Stimulated activated CD4-positive, alpha-beta T cell treated with anti-CD3 and anti-CD28 coated beads, TNF-alpha, amount 100 ng/mL, for 4 hours (primary cell): ENCODE measurements at places on chromosomes 4 and X.

- DNase-seq: no peak
Observed at GRCh38 chr4:42586775-42587174, 70.1 kb downstream of the ATP8A1 start.

DNA sequence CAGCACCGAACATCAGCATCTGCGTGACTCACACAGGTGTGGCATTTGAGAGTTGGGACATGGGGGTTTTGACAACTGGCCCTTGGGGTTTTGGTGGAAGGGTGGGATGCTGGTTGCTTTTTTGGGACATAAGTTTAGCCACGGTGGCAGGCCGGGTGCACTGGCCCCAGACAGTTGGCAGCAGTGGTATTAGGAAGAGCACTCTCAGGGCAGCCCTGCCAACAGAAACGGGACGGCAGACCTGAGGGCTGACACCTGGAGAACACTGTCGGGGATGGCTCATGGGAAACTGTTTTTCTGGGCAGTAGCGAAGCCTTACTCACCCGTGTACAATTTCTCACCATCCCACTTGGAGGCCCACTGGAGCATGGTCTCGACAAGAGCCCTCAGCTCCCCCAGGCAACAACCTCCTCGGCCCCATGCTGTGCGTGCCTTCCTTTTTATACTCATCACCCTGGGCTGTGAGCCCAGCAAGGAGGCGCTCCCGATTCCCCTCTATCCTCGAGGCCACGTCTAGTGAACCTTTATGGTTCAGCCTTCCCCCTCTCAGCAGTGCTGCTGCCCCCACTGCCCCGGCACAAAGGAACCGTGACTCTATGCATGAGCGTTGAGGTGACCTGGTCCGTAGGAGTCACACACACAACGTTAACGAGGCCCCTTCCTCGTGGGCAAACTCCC lies 30.6 kb downstream of the WDR1 start:
- no peak for DNase-seq

GRCh38 chr4:56619160-56619559 lies 61.9 kb downstream of the HOPX start:
- DNase-seq: no peak

- DNase-seq: no peak
Observed at GRCh38 chr4:157886645-157887044, 286.2 kb downstream of the GASK1B start.

GRCh38 chr4:96874657-96875056 lies 1034.8 kb downstream of the PDHA2 start:
- no peak for DNase-seq

- DNase-seq: no peak
Observed at GRCh38 chr4:140096921-140097320, 57.1 kb downstream of the MAML3 start.

GRCh38 chr4:183863155-183863825 lies 41.8 kb upstream of the STOX2 start:
- DNase-seq: no peak

GRCh38 chr4:167274351-167274750 lies 40.1 kb upstream of the SPOCK3 start:
- no peak for DNase-seq

DNA sequence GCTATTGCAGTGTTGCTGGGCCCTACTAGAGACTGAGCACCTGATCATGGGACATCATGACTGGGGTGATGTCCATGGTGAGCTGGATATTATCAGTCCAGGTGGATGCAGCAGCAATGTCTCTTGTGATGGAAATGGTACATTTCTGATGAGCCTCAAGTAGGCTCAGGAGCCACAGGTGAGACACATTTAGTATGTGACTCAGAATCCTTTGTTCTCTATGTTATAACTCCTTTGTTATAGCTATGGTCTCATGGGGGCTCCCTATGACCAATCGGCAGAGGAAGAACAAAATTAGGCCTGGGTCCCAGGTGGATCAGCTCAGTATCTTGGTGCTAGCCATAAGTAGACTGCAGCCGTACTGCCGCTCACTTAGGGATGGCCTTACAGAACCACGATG lies 107.9 kb upstream of the FAT1 start:
- DNase-seq: no peak

GRCh38 chrX:77952173-77952572 lies 17.3 kb downstream of the PGAM4 start:
- DNase-seq: no peak

DNA sequence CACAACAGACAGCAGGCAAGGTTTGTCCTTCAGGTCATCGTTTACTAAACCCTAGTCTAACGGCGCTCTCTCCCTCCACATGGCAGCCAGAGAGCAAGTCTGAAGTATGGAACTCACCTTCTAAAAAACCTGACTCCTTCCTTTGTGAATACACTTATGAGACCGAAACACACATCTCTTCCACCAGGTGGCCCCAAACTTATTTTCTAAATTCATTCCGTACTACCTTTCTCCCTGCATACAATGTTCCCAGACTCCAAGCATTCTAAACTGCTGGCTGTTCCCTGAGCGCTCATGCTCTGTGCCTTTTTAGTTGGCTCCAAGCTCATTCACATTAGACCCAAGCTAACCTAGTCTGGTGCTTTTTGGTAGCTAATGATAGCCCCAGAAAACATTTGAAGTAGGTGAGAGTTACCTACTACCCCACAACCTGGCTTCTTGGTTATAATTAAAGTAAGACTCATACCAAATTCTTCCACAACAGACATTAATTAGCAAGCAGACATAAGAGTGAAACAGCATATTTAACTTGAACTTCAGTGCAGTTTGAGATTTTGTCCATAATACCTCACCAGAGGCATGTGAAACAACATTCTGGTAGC lies 67.6 kb upstream of the DCLK2 start:
- DNase-seq: no peak

DNA sequence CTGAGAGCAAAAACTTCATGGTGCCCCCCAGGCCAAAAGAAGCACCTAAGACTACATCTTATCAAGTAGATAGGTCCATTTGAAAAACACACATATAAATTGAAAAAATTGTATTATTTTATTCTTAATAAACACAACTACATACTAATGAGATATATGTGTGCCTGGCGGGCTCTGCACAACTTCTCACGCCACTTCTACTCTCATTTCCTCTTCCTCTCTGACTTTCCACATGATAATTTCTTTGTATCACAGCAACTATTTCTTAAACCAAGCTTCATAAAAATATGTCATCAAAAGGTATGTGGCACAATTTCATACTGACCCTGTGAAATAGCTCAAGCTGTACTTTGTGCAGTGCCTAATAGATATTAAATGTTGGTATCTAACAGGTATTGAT lies 10.7 kb upstream of the NPY2R start:
- no peak for DNase-seq

DNA sequence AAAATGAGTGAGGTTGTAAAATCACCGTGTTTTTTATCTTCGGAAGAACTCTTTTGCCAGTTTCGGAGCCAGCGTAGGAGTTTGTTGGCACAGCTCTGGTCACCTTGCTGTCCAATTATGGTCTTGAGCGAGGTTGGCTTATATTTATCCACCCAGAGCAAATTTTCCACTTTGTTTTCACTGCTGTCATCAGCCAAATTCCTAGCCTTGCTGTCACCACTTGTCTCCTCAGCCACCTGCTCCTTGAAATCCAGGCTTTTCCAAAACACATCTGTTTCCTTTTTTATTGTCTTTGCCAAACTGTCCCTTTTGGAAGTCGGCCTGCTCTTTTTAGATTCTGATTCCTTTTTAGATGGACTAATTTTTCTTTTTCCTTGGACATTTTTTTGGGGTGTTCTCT lies 57.6 kb downstream of the RFC1 start:
- DNase-seq: no peak

- DNase-seq: no peak
Observed at GRCh38 chr4:12926189-12927066, 557.7 kb downstream of the RAB28 start.

GRCh38 chr4:123824524-123824923 lies 427.9 kb downstream of the SPRY1 start:
- DNase-seq: no peak

- no peak for DNase-seq
Observed at GRCh38 chrX:55486736-55487135, 2.9 kb downstream of the USP51 start.

GRCh38 chrX:43349363-43349762 lies 306.7 kb upstream of the MAOA start:
- DNase-seq: peak; percentile 2

DNA sequence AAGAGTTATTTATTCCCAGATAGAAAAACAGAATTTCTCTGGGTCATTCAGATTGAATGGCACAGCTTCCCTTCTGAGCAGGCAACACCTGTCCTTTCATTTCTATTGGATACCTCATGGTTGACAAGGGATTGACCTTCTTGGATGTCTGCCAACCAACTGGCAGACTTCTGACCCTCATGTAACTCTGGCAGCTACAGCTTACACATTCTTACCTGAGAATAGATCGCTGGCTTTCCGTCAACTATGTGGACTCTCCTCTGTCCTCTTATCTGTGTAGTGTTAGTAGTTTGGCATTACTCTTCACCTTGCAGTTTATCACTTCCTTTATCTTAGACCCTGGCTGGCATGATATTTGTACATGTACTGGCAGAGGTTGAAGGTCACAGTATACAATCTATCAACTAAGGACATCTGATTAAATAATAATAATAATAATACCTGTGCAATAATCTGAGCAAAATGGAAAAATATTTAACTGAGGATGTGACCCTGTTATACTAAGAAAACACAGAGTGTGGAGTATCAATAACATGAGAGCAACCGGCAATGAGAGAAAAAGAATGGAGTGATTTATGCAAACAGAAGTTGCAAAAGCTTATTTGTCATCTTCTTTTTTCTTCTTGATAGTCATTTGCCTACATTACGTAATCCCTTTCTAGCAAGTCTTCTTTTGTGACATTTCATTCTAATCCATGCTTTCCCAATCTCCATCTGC lies 1118.2 kb downstream of the ARAP2 start:
- no peak for DNase-seq

DNA sequence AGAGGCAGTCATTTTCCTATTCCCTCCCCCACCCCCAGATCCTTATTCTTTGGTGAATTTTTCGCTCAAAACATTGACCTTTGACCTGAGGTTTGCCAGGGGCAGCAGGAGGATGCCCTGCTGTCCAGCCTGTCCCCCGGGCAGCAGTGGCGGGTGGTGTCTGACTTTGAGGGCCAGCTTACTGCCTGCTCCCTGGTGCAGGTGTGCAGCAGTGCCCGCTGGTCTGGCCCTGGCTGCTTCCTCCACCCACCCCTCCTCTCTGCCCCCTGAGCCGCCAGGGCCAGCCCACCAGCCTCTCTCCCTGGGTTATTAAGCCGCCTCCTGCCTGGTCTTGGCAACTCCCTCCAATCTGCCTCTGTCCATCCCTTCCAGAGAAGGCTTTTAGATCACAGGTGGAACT lies 40.8 kb upstream of the GRPEL1 start:
- no peak for DNase-seq

GRCh38 chr4:19358015-19358414 lies 893.7 kb upstream of the SLIT2 start:
- no peak for DNase-seq

DNA sequence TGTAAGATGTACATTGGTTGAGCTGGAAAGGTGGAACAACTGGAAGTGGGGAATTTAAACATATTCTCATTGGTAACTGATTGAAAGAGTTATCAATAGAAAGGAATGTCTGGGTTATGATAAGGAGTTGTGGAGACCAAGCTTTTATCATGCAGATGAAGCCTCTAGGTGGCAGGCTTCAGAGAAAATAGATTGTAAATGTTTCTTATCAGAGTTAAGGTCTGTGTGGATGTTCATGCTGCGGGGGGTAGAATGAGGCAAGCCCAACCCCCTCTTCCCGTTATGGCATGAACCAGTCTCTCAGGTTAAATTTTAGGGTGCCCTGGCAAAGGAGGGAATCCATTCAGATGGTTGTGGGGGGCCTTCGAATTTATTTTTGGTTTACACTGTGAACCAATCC lies 16.0 kb downstream of the ARSD start:
- no peak for DNase-seq

DNA sequence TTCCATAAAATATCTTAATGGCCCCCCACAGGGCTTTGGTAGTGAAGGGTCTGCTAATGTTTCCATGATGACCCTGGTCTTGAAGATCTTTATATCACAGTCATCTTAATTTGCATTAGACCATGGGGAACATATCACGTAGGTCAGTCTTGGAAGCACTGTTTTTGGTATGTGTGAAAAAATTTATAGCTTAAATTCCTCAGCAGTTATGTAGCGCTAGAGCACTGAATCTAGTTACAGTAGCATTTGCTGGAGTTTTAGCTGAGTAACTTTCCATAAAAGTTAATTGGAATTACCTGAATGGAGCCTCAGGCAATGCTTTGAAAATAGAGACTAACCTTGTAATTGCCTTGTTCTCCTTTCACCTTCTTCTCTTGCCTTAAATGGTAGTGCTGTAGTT lies 648.8 kb downstream of the IQCM start:
- no peak for DNase-seq

GRCh38 chr4:99058228-99058627 lies 30.4 kb downstream of the ADH5 start:
- no peak for DNase-seq

DNA sequence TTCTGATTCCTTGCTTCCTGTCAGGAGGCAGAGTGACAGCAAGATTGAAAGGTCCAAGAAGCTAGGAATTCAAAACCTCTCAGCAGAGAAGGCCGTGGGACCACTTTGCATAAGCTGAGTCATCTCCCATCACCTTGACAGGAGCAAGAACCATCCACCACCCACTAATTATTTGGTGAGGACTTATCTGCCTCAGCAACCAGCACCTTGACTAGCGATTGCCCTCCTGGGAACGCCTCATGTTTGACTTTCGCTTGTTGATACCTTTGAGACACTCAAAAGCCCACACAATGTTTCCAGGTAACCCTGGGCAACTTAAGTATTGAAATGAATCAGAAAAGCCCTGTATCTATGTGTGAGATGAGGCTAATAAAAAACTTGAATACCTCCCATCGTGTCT lies 233.5 kb upstream of the GYPA start:
- DNase-seq: no peak

DNA sequence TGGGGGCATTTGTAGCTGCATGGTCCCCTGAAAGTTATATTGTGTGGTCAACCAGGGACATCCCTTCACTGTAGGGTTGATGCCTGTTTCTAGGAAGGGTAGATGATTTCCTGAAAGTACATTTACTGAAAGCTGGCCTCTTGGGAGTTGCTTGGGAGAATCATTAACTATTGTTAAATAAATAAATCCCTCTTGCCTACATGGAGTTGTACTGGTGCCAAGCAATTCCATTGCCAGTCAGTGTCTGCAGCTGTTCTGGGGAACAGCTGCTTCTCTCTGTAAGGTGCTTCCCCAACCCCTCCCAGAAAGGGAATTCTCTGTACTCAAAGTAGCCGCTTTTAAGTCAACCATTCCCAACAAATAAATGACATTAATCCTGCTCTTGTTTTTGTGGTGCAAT lies 51.1 kb downstream of the C4orf51 start:
- DNase-seq: no peak

GRCh38 chr4:175891851-175892250 lies 79.8 kb upstream of the GPM6A start:
- no peak for DNase-seq

DNA sequence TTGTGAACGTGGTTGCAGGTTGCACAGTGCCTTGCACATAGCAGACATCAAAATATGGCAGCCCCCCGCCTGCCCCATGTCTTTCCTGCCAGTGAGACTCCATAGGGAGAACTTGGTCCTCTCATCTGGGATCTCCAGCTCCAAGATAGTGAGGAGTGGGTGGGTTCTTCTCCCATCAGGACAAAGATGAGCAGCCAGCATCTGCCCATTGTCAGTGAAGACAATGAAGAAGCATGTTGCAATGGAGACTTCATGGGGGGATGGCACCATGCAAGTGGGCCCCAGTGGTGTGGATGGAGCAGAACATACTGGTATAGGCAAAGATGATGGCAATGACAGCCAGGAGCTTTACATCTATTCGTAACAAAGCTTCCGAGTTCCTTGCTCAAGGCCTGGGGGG lies 80.2 kb downstream of the STARD8 start:
- no peak for DNase-seq

- DNase-seq: no peak
Observed at GRCh38 chrX:3627594-3627993, 85.9 kb downstream of the PRKX start.
